ENCODE measurements at places on chromosomes 12 and 14.
A peak's percentile ranks its signal among the peaks of the same experiment; 100 is the strongest.

GRCh38 chr12:105705765-105706164 lies 375.3 kb downstream of the C12orf75 start:
- DNase-seq, result no peak

GRCh38 chr12:26622601-26623000 lies 210.4 kb downstream of the ITPR2 start:
- DNase-seq, result no peak

DNA sequence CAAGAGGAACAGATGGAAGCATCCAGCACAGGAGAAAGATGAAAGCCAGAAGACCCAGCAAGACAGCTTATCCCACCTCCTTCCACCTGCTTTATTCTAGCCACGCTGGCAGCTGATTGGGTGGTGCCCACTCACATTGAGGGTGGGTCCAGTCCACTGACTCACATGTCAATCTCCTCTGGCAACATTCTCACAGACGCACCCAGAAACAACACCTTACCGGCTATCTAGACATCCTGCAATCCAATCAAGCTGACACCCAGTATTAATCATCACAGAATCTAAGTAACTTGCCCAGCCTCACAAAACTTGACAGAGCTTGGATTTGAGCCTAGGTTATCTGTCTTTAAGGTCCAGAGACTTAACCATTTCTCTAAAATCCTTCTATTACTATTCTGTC lies 208.9 kb downstream of the PAH start:
- no peak for DNase-seq

DNA sequence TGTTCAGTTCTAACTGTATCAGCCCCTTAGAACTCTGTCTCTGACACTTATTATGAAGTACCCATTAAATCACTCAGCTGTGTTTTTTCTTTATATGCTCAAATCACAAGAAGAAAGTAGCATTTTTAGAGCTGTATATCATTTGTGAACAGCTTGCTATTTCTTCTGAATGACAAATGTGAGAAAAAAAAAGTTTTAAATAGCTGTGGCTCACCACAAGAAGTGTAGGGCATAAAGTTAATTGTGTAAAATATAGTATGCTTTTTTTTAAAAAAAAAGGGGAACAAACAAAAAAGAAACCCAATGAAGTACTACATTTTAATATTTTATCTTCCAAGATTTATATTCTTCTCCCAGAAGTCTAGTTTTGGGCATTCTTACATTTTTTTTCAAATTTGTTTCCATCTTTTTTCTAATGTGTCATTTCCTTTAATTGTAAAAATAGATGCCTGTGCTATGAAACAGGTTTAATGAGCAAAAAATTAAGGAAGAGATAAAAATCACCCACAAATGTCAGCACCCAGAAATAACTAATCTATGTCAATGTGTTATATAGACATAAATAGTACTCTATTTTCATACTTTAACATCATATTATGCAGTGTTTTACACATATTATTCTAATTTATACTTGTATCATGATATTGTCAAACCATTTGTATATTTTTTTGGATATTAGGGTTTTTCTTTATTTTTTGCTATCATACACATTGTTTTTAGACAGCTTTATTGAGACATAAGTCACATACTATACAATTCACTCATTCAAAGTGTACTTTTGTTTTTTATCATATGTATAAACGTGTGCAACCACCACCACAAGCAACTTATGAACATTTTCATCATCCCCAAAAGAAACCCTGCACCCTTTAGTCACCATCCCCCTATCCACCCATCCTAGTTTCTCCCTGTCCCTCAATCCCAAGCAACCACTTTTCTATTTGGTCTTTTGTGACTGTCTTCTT lies 22.4 kb upstream of the LRRK2 start:
- no peak for DNase-seq

- DNase-seq, result peak; percentile 5
Measured at GRCh38 chr12:14664434-14665023, 31.9 kb downstream of the GUCY2C start.

GRCh38 chr14:26808407-26808806 lies 210.6 kb upstream of the NOVA1 start:
- no peak for DNase-seq

DNA sequence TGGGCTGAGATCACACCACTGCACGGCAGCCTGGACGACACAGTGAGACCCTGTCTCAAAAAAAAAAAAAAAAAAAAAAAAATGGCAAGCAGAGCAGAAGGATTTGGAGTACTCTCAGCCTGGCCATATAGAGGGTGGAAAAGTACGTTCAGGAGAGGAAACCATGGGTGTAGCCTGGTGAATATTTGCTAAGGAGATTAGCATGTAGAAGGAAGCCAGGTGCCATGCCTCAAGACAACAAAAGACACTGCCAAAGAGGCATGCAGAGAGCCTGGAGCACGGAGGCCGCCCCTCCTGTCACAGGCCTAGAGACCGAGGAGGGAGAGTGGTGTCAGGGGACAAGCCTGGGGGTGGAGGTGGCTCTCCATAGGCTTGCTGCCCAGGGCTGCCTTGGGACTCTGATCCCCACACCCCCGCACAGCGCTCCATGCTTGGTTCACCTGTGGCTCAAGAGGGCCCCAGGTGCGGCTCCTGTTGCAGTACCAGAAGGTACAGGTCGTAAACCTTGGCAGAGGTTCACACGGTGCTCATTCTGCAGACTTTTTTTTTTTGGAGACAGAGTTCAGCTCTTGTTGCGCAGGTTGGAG lies 27.9 kb upstream of the DEGS2 start:
- DNase-seq, result no peak

GRCh38 chr14:89308232-89308959 lies 108.6 kb downstream of the FOXN3 start:
- no peak for DNase-seq

DNA sequence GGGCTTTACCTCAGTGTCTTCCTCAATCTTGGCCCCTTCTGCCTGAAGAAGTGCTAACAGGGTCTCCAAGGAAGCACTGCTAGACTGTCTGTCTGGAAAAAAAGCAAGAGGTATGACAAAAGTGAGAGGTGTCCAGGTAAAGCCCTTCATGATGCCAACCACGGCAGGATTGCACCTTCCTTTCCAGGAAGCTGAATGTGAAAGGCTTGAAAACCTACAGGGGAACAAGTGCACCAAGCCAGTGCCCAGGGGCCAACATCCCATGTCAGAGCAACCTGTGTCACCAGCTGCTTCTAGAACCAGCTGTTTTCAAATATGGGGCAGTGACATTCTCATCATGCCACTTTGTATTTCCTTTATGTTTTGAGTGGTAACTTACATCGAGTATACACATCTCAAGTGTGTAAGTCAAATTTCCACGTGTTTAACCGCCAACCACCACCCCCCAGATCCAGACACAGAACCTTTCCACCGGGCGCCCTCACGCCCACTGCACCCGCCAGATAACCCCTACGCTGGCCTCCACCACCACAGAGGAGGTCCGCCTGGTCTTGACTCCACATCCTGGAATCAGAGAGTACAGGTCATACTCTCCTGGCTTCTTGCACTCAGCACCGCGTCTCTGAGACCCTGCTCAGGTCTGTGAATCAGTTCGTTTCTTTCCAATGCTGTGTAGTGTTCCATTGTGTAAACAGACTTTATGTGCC lies 27.3 kb downstream of the VPS37B start:
- DNase-seq, result no peak

- no peak for DNase-seq
Measured at GRCh38 chr12:2944401-2945047, 14.7 kb upstream of the TEAD4 start.

DNA sequence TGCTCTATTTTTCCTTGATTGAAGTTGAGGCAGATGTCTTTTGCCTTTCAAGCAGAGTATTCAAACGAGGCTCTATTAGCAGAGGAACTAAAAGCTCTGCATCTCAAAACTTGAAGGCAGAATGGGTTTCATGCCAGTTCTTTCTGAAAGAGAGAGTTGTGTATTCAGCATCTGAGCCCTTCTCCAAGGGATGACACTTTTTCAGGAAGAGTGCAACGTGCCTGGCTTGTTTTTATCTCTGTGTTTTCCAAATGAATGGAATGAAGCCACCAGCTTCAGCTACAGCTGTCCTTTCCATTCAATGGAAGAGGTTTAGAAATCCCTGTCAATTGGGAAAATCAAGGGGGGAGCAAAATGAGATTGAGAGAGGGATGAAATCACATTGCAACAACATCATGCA lies 14.6 kb downstream of the BEST3 start:
- no peak for DNase-seq

DNA sequence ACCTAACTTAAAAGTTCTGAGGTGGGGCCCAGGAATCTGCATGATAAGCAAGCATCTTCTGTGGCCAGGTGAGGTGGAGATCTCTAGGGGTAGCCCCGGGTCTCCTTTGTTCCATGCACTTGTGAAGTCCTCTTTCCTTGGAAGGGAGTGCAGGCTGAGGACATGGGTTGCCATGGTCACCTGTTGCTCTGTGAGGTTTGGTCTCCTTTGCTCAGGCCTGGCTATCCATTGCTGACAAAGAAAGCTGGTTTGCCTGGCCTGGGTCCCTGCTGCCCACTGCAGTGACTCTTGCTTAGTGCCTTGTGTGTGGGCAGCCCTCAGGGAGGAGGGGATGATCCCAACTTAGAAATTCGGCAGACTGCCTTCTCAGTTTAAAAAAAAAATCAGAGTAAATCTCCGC lies 11.1 kb downstream of the NRXN3 start:
- no peak for DNase-seq

DNA sequence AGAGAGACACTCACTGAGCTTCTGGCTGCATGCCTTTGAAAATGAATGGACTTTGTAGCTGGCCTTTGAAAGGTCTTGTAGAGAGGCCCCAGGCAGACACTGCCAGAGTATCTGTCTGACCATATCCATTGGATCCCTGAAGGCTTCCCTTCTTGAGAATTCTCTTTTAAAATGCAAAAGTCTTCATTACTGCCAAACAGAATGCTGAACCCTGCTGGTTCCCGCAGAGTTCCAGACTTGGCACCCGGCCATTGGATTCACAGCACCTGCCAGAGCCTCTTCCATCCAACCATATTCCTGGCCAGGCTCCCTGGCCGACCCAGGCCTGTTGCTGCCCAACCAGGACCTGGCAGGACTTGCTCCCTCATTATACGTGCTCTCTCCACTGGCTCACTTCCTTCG lies 182.5 kb downstream of the GXYLT1 start:
- no peak for DNase-seq

- DNase-seq, result no peak
Measured at GRCh38 chr12:88934163-88934747, 354.0 kb upstream of the KITLG start.

GRCh38 chr12:131740626-131741025 lies 29.7 kb downstream of the SFSWAP start:
- DNase-seq, result no peak

- no peak for DNase-seq
Measured at GRCh38 chr14:23877538-23878180, 75.9 kb upstream of the DHRS4 start.

- DNase-seq, result no peak
Measured at GRCh38 chr14:69012256-69012953, 33.3 kb upstream of the ACTN1 start.

DNA sequence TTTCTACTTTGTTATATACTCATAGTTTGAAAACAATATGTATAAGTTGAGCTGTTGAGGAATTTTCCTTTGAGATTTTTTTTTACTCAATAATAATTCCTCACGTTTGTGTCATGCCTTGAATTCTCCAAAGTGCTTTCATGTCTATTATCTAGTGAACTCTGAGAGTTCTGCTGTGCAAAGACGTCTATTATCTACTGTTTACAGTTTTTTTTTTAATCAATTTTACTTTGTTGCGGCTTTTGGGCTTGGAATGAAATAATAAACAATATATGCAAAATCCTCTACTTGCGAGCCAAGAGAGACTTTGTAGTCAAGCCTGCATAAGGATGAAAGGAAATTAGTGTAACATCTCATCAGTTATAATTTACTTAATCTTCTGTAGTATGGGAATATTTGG lies 107.2 kb upstream of the FRMD6 start:
- no peak for DNase-seq

- DNase-seq, result no peak
Measured at GRCh38 chr14:64721899-64722298, 17.7 kb downstream of the PLEKHG3 start.

DNA sequence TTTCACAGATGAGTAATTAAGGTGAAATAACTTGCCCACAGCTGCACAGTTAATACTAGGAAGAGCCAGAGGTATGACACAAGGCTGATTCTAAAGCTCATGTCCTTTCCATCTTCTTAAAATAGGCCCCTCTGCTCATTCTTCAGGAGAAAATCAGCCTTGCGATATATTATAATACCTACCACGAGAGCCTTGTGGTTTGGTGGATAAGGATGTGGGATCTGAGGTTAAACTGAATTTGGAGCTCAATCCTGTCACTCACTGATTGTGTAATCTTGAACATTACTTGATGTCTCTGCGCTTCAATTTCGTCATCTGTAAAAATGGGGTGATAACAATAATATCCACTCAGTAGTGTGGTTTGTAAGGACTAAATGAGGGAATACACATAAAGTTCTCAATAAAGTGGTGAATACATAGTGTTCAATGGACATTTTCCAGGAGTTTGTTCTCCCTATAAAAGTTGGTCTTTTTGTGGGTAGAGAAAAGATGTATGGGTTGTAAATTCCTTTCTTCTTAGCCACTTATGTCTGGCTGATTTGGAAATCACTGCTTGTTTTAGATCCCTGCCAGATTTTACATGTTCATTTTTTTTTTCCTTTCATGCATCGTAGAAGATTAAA lies 25.1 kb upstream of the ATP2B1 start:
- no peak for DNase-seq

- no peak for DNase-seq
Measured at GRCh38 chr12:2383325-2384028, 330.7 kb downstream of the CACNA1C start.

GRCh38 chr14:35506927-35507326 lies 27.0 kb upstream of the INSM2 start:
- DNase-seq, result no peak

DNA sequence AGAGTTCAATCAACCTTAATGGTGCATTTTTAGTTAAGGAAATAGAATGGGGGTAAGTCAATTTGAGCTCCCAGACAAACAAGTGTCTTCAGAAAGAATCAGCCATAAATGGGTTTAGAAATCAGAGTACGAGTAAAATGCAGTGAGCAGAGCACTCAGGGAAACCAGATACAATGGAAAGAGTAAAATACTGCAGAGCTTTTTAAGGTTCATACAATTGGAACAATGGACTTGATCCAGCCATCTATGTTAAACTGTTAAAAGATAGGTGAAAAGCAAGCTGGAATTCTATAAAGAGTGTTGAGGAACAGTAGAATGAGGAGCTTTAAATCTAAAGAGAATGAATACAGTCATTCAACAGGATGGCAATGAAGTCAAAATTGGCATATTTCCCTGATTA lies 23.8 kb upstream of the PCNX4 start:
- DNase-seq, result no peak

GRCh38 chr12:77685112-77685511 lies 145.6 kb upstream of the NAV3 start:
- DNase-seq, result no peak
